Thyroid gland (tissue), 4 donors: ENCODE measurements at places on chromosomes 16 and 17. TPM values are rescaled to one million over a fixed set of nuclear protein-coding genes. Genes with fewer than 3 reads are reported as not detected.
A peak's percentile ranks its signal among the peaks of the same experiment; 100 is the strongest.

SLC6A2 gene
- total RNA-seq: not detected

TBC1D28 gene
- total RNA-seq: not detected

DNA sequence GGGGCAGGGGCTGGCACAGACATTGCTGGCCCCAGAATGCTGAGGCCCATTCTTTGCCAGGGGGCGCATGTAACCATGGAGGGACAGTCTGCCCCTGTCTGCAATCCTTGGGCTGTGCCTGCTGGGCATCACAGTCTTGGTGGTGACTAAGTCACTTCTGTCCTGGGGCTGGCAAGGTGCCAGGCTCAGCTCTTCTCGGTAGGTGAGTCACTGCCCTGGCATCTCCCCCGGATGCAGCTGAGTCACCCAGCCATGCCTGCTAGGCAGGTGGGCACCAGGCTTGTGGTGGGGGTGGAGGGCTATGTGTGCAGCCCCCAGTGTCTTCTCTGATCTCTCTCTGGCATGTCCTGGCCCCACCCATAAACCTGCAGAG is 5.6 kb downstream of the RARA start:
- peak; percentile 99 for DNase-seq

RBBP6 gene
- 78.9 TPM for total RNA-seq

GRCh38 chr16:23410176-23410575 is 42.8 kb downstream of the COG7 start:
- DNase-seq: peak; percentile 57

GRCh38 chr17:28113269-28113668 is 70.8 kb downstream of the NLK start:
- DNase-seq: no peak

BFAR gene
- total RNA-seq: 56.4 TPM

PLD2 gene
- 19.5 TPM for total RNA-seq

PPP1R27 gene
- total RNA-seq: not detected

GRCh38 chr17:2929881-2930533 is 133.4 kb downstream of the OR1D5 start:
- DNase-seq: no peak

- DNase-seq: no peak
Observed at GRCh38 chr17:80303824-80304223, 43.2 kb downstream of the RNF213 start.

TEX14 gene
- total RNA-seq: 0.11 TPM

ZNF174 gene
- 15.7 TPM for total RNA-seq

DNA sequence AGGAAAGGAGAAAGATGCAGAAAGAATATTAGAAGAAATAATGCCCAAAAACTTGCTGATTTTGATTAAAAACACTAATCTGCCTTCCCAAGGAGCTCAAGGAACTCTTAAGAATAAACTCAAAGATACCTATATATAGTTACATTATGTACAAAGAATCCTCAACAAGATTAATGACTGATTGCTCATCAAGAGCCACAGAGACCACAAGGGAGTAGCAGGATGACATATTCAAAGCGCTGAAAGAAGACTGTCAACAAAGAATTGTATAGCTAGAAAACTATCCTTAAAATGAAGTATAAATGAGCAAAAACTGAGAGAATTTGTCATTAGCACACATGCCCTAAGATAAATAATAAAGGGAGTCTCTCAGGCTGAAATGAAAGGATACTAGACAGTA is 6.2 kb downstream of the LPCAT2 start:
- DNase-seq: no peak

KRTAP4-7 gene
- not detected for total RNA-seq

MAP2K3 gene
- 19.7 TPM for total RNA-seq

DNA sequence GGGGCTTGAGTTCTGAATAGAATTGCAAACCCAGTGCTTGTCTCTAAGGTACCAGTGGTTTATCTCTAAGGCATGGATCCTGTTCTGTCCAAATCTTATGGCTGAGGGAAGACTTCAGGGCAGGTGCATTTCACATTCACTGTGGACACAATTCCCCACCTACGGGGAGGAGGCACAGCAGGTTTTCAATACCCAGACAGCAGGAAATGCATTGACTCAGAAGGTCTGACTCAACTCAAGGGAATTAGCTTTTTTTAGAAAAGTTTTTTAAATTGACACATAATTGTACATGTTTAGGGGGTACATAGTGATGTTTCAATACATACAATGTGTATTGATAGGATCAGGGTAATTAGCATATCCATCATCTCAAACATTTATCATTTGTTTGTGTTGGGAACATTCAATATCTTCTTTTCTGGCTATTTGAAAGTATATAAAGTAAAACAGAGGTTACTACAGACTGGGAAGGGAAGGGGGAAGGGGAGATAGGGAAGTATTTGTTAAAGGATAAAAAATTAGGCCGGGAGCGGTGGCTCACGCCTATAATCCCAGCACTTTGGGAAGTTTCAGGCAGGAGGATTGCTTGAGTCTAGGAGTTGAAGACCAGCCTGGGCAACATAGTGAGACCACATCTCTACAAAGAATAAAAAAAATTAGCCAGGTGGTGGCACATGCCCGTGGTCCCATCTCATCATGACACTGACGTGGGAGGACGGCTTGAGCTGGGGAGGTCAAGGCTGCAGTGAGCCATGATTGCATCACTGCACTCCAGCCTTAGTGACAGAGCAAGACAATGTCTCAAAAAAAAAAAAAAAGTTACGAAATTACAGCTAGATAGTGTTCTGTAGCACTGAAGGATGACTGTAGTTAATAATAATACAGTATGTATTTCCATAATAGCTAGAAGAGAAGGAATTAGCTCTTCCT is 54.9 kb downstream of the RGS9 start:
- no peak for DNase-seq

GRCh38 chr17:46003907-46004748 is 5.1 kb downstream of the STH start:
- DNase-seq: peak; percentile 88

DNA sequence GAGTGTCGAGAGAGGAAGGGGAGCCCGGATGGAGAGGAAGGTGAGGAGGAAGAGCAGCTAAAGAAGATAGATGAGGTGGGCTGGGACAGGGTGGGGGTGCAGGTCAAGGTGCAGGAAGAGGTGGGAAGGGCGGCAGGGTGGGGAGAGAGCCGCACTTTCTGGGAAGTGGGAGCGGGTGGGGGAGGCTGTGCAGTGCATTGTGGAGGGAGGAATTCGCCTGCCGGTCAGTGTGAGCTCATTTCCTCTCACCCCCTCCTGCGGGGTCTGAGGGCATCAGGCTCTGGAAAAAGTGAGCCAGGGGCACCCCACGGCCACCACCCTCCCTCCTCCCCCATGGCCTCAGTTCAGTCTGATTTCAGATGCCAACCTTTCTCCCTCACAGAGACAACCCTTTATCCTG is 2.5 kb upstream of the ARHGAP23 start:
- no peak for DNase-seq

DNA sequence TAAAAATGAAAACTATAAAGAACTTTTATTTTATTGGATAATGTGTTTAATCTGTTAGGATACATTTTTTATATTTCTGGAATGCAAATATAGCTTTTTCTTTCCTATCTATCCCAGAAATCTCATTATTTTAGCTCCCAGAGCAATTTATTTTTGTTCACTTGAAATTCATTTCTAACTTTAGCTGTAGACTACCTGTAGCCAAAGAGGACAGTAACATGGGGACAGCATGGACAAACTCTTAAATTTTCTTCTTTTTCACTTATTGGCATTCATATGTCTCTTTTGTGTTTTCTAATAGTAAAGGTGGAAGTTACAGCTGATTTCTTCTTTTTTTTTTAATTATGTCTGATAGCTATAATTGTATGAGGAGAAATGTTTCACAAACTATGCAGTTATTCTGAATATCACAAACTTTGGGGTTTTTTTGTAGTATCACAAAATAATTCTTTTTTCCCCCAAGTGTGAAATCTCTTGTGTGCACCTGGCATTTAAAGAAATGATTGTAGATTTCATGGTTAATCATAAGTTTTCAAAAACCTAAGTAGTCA is 55.4 kb downstream of the VMP1 start:
- no peak for DNase-seq

DNA sequence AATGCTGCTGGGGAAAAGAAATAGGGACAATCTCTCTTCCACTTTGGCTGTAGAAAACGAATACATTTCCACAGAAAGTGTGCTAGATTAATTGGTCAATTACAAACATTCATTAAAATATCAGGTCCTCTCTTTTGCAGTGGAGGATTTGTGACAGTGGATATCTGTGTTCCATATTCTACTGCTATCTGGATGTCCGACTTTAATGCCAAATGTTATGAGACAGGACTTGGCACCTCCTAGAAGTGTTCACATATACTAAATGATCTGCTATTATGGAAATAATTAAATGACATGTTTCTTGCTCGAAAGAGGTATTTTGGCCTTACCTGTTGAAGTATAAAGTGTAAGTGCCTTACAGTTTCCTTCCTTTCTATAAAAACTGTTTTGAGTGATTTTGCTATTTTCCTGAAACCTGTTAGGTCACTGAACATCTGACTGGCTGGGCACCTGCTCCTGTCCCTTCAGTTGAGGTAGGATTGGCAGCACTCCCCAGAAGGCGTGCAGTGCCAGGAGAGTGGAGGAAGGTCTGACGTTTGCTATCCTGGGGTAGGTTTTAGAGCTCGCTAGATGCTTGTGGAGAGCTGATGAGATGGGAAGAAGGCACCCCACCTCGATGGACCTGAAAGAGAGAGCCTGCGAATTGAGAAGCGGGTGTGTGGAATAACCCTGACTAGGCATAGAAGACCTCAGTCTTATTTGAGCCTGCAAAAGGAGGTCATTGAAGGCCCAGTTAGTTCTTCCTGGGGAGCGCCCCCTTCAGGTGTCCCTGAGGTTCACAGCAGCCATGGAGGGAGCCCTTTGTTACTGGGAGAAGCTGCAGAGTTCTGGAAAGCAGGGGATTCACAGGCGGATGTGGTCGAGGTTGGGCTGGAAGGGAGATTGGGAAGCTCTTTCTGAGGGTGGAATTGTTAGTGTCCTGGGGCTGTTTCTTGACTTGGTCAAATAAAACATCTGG is 159.4 kb upstream of the ZNF267 start:
- peak; percentile 68 for DNase-seq

GRCh38 chr17:80832266-80832676 is 159.4 kb upstream of the CHMP6 start:
- DNase-seq: no peak

GRCh38 chr16:56211435-56211981 is 20.2 kb downstream of the GNAO1 start:
- DNase-seq: no peak

DNA sequence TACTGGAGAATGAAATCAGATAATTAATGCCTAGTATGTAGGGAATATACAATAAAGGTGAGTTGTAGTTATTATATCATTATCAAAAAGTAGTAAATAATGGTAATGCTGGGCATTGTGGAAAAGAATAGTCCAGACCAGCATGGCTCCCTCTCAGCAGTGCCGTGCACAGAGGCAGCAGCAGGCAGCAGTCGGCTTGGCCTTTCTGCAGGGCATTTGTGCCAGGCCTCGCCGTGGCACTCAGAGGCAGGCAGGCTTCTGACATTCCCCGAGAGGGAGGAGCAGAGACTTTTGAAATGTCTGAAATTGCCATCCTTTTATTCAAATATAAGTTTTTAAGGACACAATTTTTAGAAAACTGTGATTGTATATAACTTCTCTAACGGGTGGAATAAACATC is 15.0 kb downstream of the KIAA0513 start:
- no peak for DNase-seq

CDRT15 gene
- total RNA-seq: not detected

DNA sequence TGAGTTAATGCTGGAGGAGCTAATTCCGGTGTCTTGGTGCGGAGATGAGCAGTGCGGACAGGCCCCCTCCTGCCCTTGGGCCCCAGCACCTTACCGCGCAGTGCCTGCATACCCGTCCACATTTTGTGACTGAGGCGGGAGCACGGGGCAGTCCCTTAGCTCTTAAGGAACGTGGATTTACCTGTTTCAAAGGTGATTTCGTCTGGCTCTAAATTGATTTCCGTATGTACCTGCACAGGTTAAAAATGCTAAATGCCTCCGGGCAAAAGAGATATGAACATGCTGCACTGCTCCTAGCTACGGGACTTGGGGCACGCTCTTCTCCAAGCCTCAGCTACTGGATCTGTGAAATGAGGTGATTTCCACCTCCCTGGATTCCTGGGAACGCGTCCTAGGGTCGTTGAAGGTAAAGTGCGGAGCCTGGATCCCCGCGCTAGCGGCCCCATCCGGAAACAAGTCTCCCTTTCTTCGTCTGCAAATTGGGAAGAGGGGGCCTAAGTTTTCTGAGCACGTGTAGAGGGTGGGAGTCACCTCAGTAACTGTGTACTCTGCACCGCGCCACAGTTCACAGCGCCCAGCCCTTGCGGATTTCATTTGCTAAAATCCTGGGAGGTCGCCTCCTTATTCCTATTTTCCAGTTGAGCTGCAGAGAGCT is 669 bp upstream of the CRISPLD2 start:
- no peak for DNase-seq

- DNase-seq: no peak
Observed at GRCh38 chr16:79069633-79070032, 530.9 kb downstream of the MAF start.

RNU2-1 gene
- not detected for total RNA-seq

- DNase-seq: no peak
Observed at GRCh38 chr17:43706235-43706634, 44.5 kb upstream of the MEOX1 start.

GRCh38 chr16:57478396-57479204 is 7.7 kb downstream of the DOK4 start:
- DNase-seq: no peak

GGT6 gene
- not detected for total RNA-seq

GRCh38 chr17:42518755-42519545 is 17.1 kb upstream of the NAGLU start:
- DNase-seq: no peak

GDPD3 gene
- total RNA-seq: 1.6 TPM

GRCh38 chr17:35588196-35588920 is 1.2 kb downstream of the AP2B1 start:
- DNase-seq: no peak

GRCh38 chr17:42520540-42520951 is 15.5 kb upstream of the NAGLU start:
- DNase-seq: no peak

TBC1D3H gene
- not detected for total RNA-seq

DNA sequence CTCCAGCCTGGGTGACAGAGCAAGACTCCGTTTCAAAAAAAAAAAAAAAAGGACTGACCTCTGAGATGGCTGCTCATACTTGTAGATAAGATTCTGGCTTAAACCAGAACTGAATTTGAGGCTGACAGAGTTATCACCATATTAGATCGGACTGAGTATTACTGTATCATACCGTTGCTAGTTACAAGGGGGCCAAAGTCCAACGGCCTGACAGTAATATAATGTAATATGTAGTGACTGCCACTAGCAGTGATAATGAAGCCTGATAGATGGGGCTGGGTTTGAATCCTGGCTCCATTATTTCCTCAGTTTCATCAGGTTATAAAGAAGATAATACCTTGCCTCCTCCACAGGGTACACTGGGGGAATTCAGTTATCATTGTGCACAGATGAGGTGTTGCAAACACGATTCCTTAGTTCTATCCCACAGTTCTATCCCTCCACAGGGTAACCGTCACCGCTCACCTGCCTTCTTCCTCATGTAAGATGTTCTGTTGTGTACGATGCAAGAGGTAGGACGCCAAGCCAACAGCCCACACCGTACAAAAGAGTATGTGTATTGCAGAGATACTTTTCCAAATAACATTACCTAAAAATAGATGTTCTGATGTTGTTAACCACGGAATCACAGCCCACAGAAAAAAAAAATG is 5.2 kb downstream of the TMEM220 start:
- no peak for DNase-seq

NKIRAS2 gene
- 34.6 TPM for total RNA-seq
